ENCODE measurements at places on chromosomes 16 and 17.

DNA sequence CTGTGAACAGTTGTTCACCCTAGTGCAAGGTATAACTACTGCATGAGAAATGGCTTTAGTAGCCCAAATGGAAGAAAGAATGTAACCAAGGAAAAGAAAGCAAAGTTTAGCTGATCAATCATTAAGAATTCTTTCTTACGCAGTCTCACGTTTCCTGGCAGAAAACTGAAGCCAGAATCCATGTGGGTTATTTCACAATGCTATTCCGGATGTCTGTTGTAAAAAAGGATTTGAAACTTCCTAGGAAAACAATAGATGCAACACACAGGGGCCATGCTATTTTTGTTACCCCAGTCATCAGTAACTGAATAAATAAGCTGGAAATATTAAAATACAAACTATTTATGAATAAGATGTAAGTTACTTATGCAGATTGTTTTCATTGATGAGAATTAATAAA lies 802.5 kb downstream of the CDH8 start:
- no peak for DNase-seq

DNA sequence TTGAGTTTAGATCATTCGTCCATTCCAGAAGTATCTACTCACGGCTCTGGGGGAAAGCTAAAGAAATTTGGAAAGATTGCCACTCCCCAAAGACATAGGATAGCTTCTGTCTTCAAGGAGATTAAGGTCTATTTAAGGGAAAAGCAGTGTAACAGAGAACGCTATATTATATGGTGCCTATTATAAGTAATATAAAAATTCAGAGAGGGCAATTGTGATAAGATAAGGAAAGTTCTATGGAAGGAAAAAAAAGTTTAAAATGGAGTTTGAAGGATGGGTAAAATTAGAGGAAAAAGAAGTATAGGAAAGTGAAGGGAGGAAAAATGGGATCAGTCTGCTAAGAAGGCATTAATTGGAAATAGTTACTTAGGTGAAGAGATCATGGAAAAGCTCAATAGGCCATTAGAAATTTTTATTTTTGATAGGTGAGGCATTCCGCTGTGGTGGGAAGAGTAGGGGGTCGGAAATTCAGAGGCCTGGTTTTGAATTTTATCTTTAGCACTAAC lies 690 bp upstream of the CDC27 start:
- no peak for DNase-seq

- DNase-seq: no peak
These were observed 154.3 kb downstream of the MRTFB start for GRCh38 chr16:14225457-14225856.

GRCh38 chr17:78933025-78933958 lies 8.1 kb upstream of the TIMP2 start:
- peak; percentile 67 for DNase-seq

- DNase-seq: peak; percentile 43
These were observed 109.5 kb downstream of the YPEL2 start for GRCh38 chr17:59440757-59441463.

DNA sequence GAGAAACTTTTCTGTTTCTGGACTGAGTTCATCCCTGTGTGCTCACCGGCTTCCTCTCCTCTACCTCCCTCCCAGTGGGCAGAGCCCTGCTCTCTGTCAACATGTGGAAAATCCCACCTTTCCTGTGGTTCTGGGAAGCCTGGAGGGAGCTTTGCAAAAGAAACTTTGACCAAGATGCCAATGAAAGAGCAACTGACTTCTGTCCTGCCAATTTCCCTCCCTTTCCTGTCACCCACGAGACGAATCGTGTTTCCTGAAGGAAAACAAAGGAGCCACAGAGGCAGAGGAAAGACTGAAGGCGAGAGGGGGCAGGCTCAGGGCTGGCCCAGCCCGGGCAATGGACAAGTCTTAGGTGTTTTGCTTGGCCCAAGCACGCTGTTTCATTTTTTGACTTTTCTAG lies 82.8 kb downstream of the PLCG2 start:
- no peak for DNase-seq

DNA sequence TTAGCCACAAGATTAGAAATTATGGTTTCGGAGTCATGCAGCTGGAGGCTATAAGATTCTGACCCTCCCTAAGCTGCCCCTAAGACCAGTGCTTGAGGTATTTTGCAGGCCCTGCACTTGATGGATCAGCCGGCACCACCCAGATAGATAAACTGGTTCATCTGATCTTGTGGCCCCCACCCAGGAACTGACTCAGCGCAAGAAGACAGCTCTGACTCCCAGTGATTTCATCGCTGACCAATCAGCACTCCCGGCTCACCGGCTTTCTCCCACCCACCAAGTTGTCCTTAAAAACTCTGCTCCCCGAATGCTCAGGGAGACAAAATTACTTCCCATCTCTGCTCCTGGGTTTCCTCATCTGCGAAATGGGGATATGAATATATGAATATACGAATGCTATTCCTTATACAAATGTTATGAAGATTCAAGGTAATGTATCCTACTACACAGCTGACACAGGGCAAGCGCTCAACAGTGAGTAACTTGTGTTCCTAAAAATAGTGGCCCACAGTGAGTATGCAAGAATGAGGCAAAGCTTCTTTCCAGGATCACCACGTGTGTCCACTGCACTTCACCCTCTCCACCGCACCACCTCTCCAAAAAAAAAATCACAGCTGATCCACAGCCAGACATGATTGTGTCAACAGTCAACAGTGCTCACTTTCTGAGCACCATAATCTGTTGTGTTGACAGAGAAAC lies 33.3 kb upstream of the C16orf82 start:
- no peak for DNase-seq

- DNase-seq: peak; percentile 97
These were observed 53.4 kb downstream of the ARSG start for GRCh38 chr17:68344701-68345136.

DNA sequence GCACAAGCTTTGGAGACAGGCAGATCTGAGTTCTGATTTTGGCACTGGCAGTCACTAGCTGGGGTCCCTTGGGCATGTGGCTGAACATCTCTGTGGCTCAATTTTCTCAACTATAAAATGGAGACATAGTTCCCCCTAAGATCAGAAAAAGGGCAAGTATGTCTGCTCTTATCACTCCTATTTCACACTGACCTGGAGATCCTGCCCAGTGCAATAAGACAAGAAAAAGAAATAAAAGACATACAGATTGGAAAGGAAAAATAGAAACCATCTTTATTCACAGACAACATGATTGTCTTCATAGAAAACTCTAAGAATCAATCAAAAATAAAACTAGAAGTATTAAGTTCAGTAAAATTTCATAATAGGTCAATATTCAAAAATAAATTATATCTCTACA lies 56.0 kb upstream of the LHX1 start:
- DNase-seq: no peak

DNA sequence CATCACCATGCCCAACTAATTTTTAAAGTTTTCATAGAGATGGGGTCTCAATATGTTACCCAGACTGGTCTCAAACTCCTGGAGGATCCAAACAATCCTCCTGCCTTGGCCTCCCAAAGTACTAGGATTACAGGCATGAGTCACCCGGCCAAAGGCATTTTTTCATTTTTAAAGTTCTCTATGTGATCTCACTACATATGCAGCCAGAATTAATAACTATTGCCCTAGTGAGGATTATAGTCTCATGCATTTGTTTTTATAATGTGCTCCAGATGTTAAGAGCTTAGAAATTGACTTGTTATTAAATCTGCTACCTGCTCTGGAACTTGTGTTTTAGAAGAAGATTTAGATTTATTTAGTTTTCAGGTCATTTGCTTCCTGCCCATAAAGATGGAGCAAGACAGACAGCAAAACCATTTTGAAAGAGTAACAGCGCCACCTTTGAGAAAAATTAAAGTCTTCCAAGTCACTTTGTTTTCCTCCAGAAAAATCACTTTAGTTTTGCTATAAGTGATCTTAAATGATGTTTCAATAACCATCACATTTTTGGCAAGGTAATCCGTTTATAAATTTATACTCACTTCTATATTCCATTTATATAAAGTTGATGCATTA lies 79.5 kb downstream of the CA4 start:
- no peak for DNase-seq

DNA sequence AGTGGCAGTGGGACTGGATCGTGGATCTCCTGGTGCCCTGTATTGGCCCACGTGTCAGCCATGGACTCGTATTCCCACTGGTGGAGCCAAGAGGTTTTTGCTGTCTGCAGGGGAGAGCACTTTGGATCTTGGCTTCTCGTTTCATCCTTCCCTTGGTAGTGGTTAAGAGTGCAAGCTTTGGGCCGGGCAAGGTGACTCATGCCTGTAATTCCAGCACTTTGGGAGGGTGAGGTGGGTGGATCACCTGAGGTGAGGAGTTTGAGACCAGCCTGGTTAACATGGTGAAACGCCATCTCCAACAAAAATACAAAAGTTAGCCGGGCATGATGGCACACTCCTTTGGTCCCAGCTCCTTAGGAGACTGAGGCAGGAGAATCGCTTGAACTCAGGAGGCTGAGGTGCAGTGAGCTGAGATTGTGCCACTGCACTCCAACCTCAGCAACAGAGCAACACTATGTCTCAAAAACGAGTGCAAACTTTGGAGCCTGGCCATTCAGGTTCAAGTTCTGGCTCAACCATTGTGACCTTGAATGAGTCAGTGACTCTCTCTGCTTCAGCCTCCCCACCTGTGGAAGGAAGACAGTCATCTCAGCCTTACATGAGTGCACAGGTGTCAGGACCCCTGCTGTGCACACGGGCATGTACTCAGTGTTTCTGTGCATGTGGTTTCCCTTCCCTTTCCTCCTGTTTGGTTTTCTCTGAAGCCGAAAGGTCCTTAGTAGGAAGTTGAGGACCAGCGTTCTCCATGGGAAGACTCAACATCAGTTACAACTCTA lies 57.4 kb downstream of the PLCG2 start:
- DNase-seq: no peak

Data from HL-60 (cell line).